Activated T-cell treated with anti-CD3 and anti-CD28 coated beads for 1 hour (primary cell): ENCODE measurements at places on chromosomes 7 and 10.

DNA sequence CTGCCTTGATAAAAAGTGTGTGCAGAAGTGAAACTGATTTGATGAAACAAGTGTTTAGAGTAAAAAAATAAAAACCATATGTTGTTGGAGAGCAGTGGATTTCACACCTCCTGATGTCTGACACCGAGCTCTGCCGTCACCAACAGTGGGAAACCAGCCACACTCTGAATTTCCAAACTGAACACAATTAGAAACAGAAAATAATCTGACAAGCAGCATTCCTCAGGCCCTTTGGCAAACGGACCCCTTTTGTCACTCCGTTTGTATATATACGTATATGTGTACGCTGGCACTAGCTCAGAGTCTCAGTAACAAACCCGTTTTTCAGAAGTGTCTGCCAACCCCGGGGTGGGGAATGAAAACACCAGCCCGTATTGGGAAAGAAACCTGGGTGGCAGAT, 32.4 kb downstream of the TACC2 start:
- no peak for DNase-seq

DNA sequence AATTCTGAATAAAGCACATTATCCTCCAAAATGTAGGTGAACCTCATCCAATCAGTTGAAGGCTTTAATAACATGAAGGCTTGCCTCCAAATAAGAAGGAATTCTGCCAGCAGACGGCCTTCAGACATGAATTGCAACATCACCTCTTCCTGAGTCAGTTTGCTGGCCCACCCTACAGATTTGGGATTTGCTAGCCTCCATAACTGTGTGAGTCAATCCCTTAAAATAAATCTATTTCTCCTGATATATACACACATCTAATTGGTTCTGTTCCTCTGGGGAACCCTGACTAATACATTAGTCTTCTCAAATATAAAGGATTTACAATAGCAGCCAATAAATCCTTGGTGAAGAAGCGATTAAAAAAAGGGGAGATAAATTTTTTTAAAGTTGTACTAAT, 34.8 kb upstream of the OSBPL3 start:
- DNase-seq = no peak

GRCh38 chr7:44042221-44042620, 2.3 kb upstream of the DBNL start:
- no peak for DNase-seq

GRCh38 chr7:17545348-17545747, 246.9 kb downstream of the AHR start:
- DNase-seq = no peak

DNA sequence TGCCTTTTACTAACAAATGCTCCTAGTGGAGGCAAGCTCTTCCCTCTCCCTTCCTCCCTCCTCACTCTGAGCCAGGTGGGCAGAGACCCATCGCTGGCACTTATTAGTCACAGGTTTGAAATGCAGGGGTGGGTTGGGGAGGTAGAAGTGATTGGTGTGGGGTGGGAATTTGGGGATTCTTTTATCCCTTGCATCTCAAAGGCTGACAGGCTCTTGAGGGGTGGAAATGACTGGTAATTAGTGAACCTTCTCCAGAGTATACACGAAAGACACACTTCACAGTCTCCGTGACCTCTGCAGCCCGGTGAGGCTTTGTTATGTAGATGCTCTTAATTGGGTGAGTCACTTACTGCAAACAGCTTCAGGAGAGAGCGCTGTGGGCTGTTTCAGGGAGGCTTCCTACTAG, 13.9 kb upstream of the LRMDA start:
- DNase-seq = no peak

- no peak for DNase-seq
These were observed 9.2 kb downstream of the IKZF5 start for GRCh38 chr10:122999347-122999746.

DNA sequence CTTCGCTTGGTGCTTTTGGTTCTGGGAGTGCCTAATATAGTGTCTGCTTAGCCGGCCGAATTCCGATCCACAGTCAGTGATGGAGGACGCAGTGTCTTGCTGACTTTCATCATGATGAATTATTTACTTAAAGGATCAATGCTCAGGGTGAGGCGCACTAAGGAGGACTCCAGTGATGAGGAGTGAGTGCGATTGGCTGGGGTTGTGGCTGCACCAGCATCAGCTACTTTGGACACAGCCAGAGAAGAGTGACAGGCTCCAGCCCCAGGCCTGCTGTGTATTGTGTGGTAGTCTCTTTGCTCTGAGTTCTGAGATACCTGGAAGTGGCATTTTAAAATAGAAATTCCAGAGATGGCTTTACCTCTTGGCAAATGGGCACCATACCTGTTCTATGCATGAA, 73.3 kb upstream of the ANLN start:
- no peak for DNase-seq

- no peak for DNase-seq
These were observed 30.1 kb downstream of the PLEKHA1 start for GRCh38 chr10:122404576-122404975.

GRCh38 chr10:75402486-75403143, 1.1 kb upstream of the ZNF503 start:
- no peak for DNase-seq

DNA sequence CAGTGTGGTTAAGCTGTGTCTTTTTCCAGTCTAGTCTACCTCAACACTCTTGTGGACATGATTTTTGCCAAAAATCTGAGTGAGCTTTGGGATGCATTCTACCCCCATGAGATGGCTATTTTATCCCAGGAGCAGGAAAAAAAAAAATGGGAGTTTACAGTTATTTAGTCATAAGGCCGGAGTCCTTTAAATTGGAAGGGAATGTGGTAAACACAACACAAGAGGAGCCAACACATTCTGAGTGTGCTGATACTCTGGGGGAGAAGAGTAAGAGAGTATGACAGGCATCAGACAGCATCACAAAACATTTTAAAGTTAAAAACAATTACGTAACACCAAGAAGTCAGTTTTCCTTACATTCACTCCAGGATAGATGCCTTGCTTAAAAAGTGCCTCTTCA, 46.1 kb downstream of the C1GALT1 start:
- DNase-seq = no peak

- no peak for DNase-seq
These were observed 144.1 kb downstream of the ANLN start for GRCh38 chr7:36533717-36534116.

DNA sequence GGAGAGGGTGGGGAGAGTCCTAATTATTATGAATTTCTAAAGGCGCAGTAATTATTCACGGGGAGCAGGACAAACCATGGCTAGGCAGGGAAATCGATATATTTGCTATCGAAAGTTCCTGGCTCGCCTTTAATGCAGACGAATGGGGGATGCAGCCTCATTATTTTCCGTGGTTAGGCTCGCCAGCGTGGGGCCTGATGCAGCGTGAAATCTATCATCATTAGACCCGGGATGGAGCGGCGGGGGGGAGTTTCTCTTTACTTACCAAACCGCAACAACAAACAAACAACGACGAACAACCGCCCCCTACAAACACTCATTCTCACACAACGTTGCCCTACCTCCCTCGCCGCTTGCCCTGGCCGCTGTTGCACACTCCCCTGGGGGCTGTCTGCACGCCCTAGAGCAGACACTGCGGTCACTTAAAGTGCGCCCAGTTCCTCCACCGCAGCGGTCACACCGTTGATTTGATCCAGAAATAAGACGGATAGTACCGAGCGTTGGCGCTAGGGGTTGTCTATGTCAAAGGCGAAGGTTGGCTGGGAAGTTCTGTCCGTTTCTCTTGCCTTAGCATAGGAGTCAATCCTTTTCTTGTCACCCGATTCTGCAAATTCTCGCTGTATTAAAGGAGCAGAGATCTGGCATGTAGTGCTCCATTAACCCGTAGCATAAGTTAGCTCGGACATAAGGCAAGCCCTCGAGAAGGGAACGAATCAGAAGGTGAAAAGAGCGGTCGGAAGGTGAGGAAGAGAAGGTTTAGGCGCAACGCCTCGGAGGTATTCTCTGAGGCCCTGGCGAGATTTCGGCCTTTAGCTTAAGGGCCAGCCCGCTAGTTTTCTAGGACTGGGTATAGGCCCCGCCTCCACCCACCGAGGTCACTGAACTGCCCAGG, 10.4 kb downstream of the NXPH1 start:
- DNase-seq = no peak

GRCh38 chr10:60290558-60290957, 99.1 kb downstream of the ANK3 start:
- DNase-seq = no peak
